ENCODE measurements at places on chromosomes 16 and 17.
A peak's percentile ranks its signal among the peaks of the same experiment; 100 is the strongest.

GRCh38 chr16:49578435-49579024 is 204.9 kb downstream of the C16orf78 start:
- peak; percentile 49 for DNase-seq

DNA sequence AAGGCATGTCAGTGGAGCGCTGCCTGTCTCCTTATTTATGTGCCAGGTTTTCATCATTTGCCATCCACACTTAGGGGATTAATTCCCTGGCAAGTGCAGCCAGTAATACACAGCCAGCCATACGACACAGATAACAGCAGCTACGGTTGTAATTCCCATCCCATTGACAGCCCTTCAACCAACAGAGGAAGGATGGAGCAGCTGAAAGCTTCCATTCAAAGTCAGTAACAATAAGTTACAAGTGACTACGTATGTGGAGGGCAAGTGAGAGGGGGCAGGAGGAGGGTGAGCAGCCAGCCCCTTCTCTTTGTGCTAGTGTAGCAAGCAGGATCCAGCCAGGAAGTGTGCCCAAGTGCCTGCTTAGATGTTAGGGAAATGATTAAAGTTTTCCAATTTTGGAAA is 53.8 kb upstream of the LYRM9 start:
- DNase-seq = no peak

- DNase-seq = no peak
Measured at GRCh38 chr17:82619641-82620040, 28.6 kb downstream of the WDR45B start.

GRCh38 chr17:19426631-19427030 is 15.6 kb downstream of the RNF112 start:
- no peak for DNase-seq

- DNase-seq = no peak
Measured at GRCh38 chr17:900336-900934, 79.1 kb downstream of the NXN start.

Data from sigmoid colon (tissue), 7 donors.